ENCODE measurements at places on chromosomes 7 and 10. TPM values are rescaled to one million over a fixed set of nuclear protein-coding genes. Genes with fewer than 3 reads are reported as not detected.

GRCh38 chr7:100353685-100354330, 4.1 kb upstream of the PILRB start:
- no peak for DNase-seq

- no peak for DNase-seq
These were observed 41.5 kb upstream of the SEMA3C start for GRCh38 chr7:80960244-80960795.

DNA sequence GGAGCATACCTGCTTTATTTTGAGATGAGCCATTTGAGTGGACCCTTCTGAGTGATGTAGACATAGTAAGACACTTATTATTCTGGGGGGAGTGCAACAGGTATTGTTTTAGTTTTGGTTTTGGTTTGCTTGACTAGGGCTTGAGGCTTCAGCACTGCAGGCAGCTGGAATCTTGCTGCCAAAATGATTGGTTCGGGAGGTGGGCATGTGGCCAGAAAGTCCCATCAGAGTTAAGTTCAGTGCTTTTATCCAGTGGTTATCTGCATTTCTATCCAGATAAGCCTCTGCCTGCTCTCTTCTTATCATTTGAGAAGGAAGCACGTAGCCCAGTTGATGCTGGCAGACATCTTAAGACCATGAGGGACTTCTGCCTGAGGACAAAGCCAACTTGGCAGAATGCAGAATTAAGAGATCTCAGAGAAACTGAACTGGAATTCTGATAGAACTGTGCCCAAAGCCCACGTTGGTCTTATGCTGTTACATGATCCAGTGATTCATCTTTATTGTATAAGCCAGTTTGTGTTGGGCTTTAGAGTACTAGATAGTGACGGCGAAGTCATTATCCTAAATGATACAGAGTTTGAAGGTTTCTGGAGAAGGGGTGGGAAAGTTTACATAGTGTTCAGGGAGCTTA, 9.6 kb upstream of the JAZF1 start:
- DNase-seq, result no peak

DNA sequence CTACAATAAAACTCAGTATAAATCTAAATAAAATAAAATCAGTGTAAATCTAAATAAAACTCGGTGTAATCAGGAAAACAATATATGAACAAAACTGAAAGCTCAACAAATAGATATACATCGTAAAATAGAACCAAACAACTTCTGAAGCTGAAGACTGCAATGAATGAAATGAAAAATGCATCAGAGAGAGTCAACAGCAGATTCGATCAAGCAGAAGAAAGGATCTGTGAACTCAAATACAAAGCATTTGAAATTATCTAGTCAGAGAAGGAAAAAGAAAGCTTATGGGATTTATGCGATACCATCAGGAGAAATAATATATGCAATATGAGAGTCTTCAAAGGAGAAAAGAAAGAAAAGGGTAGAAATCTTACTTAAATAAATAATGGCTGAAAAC, 255.0 kb downstream of the BICC1 start:
- DNase-seq, result no peak

DNA sequence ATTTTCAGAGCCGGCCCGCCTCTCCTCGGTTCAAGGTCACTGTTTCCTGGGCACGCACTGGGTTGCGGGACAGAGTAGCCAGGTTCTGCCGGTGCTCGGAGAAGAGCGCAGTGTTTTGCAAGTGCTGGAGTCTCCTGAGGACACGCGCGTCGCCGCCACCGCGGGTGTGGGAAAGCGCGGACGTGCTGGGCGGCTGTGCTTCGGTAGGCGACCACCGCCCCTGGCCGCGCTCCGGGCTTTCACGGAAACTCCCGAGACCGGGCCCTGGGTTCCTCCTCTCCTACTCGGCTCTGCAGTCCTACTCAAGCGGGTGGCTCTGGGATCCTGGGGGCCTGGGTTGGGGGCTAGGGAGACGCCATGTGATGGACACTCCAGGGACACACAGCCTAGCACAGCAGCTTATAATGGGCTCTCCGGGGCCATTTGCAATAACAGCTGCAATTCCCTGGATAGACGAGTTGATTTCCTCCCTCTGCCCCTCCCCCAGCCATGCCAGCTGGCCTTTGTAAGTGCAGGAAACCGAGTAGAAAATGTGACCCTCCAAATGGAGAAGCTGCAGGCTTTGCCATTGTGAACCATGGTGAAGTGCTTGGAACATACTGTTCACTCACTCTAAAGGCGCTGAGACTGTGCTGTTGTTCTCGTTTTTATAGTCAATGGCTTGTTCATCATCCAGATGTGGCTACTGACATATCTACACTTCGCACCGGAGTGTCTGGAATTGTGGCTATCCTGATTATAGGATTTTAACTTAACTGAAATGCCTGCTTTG, 2.1 kb downstream of the FRAT1 start:
- no peak for DNase-seq

- DNase-seq, result no peak
These were observed 609 bp downstream of the DOCK4 start for GRCh38 chr7:112205343-112206237.

DNA sequence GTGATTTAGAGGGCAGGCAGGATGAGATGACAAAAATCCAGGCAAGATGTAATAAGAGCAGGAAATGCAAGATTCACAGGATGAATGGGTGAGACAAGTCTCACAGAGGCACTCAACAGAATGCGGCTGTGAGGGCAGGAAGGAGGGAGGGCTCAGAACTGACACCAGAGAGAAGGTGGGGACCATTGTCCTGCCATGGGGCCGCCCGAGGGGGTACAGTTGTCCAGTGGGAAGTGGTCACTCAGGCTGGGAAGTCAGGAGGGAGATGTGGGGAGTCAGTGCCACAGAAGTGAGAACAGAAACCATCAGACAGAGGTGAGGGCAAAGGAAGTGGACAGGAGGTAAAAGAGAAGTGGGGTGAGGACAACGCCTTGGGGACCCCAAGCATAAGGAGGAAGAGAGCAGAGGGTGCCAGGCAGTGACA, 8.9 kb downstream of the HIP1 start:
- no peak for DNase-seq

GRCh38 chr7:95101422-95101821, 194.0 kb downstream of the PPP1R9A start:
- no peak for DNase-seq

DNA sequence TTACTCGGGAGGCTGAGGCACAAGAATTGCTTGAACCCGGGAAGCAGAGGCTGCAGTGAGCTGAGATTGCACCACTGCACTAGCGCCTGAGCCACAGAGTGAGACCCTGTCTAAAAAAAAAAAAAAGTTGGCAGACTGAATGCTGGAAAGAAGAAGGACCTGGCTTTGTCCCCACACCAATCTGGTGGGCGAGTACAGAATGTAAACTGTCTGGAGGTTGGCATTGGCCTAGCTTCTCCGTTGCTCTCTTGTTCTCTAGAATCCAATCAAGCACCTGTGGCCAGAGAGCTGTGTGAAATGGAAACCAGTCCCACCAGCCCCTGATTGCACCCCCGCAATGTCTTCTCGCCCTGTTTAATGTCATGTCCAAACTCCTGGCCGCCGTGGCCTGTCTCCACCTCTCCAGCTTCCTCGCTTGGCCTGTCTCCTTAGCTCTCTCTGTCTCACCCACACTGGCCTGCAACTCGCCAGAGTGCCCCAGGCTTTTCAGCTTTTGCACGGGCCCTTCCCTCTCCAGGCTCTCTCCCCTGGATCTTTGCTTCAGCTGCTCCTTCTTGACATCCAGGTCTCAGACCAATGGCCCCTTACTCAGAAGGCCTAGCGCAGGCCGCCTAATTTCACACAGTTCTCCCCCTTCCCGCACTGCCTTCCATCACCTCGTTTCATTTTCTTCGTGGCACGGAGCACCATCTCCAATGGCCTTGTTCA, 670 bp upstream of the AGK start:
- peak; percentile 11 for DNase-seq

DNA sequence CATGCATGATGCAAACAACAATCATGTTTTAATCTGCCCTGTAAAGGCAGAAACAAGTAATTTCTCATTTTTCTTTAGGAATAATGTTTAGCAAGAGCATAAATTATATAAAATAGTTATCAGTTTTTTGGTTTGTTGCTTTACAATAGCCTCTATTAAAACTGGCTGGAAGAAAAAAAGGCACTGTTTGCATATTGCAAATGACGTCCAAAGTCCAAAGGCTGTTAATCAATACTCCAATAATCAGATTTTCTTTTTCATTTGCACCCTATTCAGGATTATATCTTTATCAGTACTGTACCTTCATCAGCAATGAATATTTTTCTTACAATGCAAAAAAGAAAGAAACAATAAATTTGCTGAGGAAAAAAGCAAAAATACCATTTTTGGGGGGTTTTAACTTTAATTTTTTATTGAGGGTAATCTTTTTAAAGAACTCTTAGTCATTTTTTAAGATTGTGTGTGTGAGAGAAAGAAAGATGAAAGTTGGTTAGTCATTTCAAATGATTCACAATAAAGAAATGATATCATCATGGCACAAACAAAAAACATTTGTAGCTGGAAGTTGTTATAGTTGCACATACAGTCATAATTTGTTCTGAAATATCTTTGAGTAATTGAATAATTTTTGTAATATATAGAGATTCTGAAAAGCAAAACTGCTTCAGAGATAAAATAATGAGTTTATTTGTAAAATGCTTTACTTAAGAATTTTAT, 44.4 kb upstream of the AKR1C2 start:
- no peak for DNase-seq

- no peak for DNase-seq
These were observed 90.0 kb downstream of the PLXNA4 start for GRCh38 chr7:132486274-132486610.

DNA sequence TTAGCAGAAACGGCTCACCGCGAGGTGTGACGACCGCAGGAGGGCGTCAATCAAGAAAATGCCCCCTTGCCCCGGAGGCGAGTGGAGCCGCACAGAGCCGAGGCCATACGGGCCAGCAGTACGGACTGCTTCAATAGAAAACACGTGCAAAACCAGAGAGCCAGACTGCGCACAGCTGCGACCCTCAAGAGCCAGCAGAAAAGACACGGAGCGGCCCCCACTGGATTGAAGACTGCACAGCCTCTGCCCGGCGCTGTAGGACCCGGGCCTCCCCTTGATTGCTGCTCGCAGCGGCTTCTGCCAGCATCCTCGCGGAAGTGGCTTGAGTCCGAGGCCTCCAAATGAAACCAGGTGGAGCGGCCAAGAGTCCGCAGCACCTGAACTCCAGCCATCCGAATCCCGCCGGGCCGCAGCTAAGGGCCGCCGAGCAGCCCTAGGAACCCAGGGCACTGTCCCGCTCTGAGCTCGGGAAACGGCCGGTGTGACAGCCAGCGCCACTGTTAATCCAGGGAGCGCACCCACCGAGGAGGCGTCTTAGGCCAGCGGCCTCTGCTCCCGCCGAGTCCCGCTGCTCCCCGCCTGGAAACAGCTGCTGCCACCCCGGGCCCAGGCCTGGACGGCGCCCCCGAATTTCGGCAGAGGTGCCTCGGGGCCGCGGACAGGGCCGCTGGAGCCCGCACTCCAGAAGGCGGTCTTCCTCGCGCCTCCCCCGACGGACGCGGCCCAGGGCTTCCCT, 660 bp upstream of the HHEX start:
- DNase-seq, result no peak

DNA sequence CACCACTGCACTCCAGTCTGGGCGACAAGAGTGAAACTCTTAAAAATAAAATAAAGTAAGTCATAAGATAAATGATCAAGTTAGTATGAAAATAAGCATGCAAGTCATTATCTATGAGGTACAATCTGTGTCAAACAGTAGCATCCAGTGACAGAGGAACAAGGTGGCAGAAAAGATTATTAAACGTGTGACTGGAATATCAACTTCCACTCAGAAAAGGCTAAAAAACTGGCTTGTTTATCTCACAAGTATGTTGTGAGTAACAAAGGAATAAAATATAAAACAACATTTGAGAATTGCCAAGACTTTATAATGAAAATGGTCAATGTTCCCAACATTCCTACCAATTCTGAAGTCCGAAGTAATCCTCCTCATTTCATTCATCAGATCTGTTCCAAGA, 30.3 kb downstream of the ITGB1 start:
- DNase-seq, result no peak

- no peak for DNase-seq
These were observed 147.7 kb upstream of the AKR1E2 start for GRCh38 chr10:4678023-4678950.

GRCh38 chr7:17680943-17681351, 259.3 kb downstream of the SNX13 start:
- DNase-seq, result no peak

DNA sequence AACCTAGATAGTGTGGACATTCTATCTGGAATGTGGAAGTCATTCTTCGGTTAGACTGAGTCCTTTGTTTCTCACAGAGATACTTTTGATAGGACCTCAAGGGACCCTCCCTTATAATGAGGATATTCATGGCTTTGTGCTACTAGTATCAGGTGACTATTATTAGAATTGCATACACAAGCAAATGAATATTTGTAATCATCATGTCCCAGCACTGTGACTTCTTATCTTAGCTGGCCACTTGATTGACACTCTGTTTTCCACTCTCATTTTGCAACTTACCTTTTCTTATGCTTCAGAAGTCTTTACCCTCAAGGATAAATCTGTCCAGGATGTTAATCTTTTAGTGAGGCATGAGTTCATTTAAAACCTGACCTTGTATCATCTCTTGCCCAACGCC, 268.2 kb upstream of the FZD1 start:
- DNase-seq, result no peak

- DNase-seq, result no peak
These were observed 21.5 kb upstream of the OR6B1 start for GRCh38 chr7:143978585-143978984.

DNA sequence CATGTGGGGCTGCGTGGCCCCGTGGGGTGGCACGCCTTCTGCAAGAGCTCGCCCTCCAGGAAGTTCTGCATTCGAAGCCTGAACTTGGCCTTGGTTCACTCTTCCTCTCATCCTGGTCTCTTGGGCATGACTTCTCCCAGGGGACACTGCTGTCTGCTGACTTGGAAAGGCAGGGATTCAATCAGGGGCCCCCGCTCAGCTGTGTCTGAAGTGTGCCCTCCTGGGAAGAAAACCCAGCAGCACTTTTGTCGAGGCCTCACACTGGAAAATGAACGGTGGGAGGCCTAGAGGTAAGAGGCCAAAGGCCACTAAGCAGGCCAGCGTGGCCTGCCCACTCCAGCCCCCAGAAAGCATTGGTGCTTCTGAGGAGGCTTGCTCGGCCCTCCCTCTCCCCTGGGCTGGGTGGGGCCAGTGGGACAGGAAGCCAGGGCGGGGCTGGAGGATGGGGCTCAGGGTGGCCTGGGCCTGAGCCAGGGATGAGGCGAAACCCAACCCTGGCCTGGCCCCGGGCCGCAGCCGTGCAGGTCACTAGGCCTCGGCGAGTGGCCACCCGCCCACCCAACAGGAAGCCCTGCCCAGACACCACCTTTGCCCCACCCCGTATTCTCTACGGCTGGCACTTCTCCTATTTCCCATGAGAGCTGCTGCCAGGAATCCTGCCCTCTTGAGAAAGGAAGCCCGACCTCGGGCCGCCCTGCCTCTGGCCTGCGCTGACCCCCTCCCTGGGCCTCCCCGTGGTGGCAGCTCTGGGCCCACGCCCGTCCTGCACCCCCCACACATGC, 81.1 kb downstream of the ZMIZ1 start:
- DNase-seq, result no peak

GRCh38 chr7:117324960-117325359, 2.1 kb upstream of the WNT2 start:
- no peak for DNase-seq

GRCh38 chr7:33596686-33597085, 308.7 kb upstream of the BMPER start:
- no peak for DNase-seq

GRCh38 chr10:34228066-34228465, 587.0 kb downstream of the PARD3 start:
- DNase-seq, result no peak

The CRTAC1 gene
- total RNA-seq, result 3.7 TPM

The PSTK gene
- 5.0 TPM for total RNA-seq

The FAM25C gene
- not detected for total RNA-seq

The C10orf67 gene
- total RNA-seq, result not detected

The GHRHR gene
- not detected for total RNA-seq

The PNLIPRP2 gene
- total RNA-seq, result not detected

The NPSR1 gene
- total RNA-seq, result 0.58 TPM

The ODAD2 gene
- 2.7 TPM for total RNA-seq
